ENCODE measurements at places on chromosomes 3 and 15.

DNA sequence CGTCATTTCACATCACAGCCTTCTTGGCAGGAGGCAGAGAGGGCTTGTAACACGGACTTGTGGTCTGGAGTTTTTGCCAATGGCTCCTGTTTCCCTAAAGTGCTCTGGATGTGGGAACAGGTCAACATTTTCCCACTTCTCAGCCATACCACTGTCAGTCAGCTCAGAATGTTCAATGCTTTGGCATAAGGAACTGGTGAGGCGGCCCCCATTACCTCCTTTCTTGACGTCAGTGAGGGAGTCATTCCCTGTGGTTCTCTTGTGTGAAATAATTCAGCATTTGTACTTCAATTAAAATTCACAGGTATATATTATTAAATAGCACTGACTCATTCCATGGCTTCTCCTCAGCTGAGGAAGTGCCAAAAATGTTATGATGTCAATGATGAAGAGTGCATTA, 167.1 kb downstream of the P3H2 start:
- DNase-seq: no peak

DNA sequence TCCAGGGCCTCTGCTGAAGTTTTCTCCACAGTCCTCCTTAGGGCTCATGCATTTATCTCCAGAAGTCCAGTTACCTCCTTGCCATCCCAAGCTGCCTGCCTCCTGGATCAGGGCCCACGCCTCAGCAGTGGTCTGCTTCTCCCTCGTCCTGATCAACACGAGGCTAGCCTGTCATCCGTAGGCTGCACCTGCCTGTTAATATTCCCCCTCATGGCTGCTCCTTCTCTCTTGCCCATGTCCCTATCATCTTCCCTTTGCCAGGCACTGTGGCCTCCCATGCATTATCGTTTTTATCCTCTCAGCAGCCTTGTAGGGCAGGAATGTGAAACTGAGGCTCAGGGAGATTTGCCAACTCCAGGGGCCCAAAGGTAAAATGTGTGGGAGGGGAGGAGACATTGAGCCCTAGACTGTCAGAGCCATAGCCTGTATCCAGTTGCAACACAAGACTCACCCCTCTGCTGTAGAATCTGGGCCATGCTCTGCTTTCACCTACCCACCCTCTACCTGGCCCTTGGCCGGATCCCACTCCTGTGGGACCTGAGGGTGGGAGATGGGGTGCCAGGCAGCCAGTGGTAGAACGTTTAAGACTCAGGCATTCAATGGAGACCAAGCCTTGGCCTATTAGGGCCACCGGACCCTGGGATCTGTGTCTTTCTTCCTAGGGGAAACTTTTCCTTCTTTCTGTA, 4.6 kb downstream of the GRM2 start:
- DNase-seq: no peak

- no peak for DNase-seq
These were observed 723.0 kb upstream of the BCHE start for GRCh38 chr3:166560253-166560652.

- no peak for DNase-seq
These were observed 16.7 kb upstream of the DENND6A start for GRCh38 chr3:57709559-57709958.

DNA sequence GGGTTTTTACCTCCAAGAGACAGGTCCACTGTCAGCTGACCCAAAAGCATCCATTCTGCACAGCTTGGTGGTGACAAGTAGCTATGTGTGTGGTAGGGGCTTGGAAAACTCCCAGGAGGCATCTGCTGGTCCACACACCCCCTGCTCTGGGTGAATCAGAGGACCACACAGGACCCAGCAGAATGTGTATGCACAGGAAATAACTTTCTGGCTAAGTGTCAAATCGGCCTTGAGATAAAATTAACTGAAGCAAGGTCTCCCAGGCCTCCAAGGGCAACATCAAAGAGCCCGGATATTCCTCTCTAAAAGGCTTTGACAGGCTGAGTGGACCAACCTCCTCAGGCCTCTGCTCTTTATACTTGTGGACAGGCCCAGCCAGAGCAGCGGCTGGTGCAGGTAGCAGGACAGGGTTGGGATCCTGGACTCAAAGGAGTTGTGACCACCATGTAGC, 66.5 kb downstream of the CTNNB1 start:
- no peak for DNase-seq

DNA sequence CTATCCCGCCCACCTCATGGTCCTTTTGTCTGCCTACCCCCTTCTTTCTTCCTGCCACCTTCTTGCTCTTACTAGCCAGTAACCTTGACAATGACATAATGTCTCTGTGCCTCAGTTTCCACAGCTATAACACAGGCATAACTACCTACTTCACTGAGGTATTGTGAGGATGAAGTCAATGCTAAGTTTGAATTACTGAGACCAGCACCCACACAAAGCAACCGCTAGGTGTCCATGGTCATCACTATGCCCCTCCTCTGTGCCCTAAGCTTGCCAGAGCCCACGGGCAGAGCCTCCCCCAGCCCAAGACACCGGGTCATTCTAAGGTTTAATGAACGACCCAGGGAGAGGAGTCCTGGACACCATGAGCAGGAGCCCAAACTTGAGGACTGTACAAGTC, 101.6 kb downstream of the OXNAD1 start:
- no peak for DNase-seq

- DNase-seq: no peak
These were observed 105.3 kb downstream of the CTNNB1 start for GRCh38 chr3:41304593-41304992.

Measured in esophagus squamous epithelium (tissue), 5 donors.